A549 treated with ZK216348 at 1 μM for 4 hours (cell line): ENCODE measurements at places on chromosomes 16 and 17. TPM values are rescaled to one million over a fixed set of nuclear protein-coding genes. Genes with fewer than 3 reads are reported as not detected.

The CUEDC1 gene
- 37.9 to 62.6 TPM (median 52.5 TPM) in 5 replicates for total RNA-seq

The GPR139 gene
- total RNA-seq: not detected in 5 replicates

The GFOD2 gene
- total RNA-seq: 14.0 to 18.3 TPM (median 17.5 TPM) in 5 replicates

The CDH5 gene
- total RNA-seq: 0.12 to 0.33 TPM (median 0.24 TPM) in 5 replicates

The SMIM22 gene
- total RNA-seq: not detected in 5 replicates

The TMED6 gene
- 0.15 TPM in 1 of 5 replicates, not detected in the others for total RNA-seq

The CX3CL1 gene
- total RNA-seq: 0.07 to 0.19 TPM (median 0.12 TPM) in 4 of 5 replicates, not detected in the other

The CCDC40 gene
- total RNA-seq: 4.5 to 8.1 TPM (median 7.3 TPM) in 5 replicates

The CRYM gene
- 1.5 to 2.3 TPM (median 1.6 TPM) in 5 replicates for total RNA-seq

The MPV17L gene
- 4.1 to 5.9 TPM (median 5.7 TPM) in 5 replicates for total RNA-seq

The ALKBH5 gene
- 49.2 to 61.6 TPM (median 57.5 TPM) in 5 replicates for total RNA-seq

The G6PC3 gene
- 103 to 179 TPM (median 166 TPM) in 5 replicates for total RNA-seq

The RETREG3 gene
- total RNA-seq: 22.6 to 32.0 TPM (median 29.9 TPM) in 5 replicates

The GNG13 gene
- total RNA-seq: not detected in 5 replicates

The UBN1 gene
- total RNA-seq: 21.5 to 30.9 TPM (median 27.2 TPM) in 5 replicates

The TBC1D28 gene
- not detected in 5 replicates for total RNA-seq

The TNFRSF13B gene
- not detected in 5 replicates for total RNA-seq

The VASN gene
- total RNA-seq: 3.7 to 6.9 TPM (median 6.2 TPM) in 5 replicates

The TP53TG3F gene
- 0.07 to 0.26 TPM in 2 of 5 replicates, not detected in the others for total RNA-seq

The ABCA5 gene
- 1.7 to 4.3 TPM (median 2.9 TPM) in 5 replicates for total RNA-seq

The OR1E2 gene
- total RNA-seq: not detected in 5 replicates

The TOX3 gene
- 0.07 to 0.67 TPM (median 0.23 TPM) in 5 replicates for total RNA-seq

The SULT1A4 gene
- 24.2 to 43.1 TPM (median 28.8 TPM) in 5 replicates for total RNA-seq

The TMC8 gene
- 0.18 to 1.2 TPM (median 0.26 TPM) in 5 replicates for total RNA-seq

The OTOP3 gene
- total RNA-seq: not detected in 5 replicates

The APPBP2 gene
- 9.6 to 23.9 TPM (median 17.9 TPM) in 5 replicates for total RNA-seq

The DPH1 gene
- total RNA-seq: 30.1 to 48.1 TPM (median 43.1 TPM) in 5 replicates

The INCA1 gene
- 1.1 to 2.4 TPM (median 1.5 TPM) in 5 replicates for total RNA-seq

The CDK3 gene
- 3.6 to 5.9 TPM (median 5.2 TPM) in 5 replicates for total RNA-seq

The CAVIN1 gene
- total RNA-seq: 367 to 513 TPM (median 475 TPM) in 5 replicates

The KRTAP1-1 gene
- not detected in 5 replicates for total RNA-seq

The CCL23 gene
- not detected in 5 replicates for total RNA-seq

The PRSS33 gene
- total RNA-seq: not detected in 5 replicates

The LSM12 gene
- 45.5 to 56.7 TPM (median 51.4 TPM) in 5 replicates for total RNA-seq

The DLG4 gene
- total RNA-seq: 5.1 to 8.9 TPM (median 7.9 TPM) in 5 replicates
